ENCODE measurements at places on chromosomes 13 and 19.

- DNase-seq: no peak
Measured at GRCh38 chr13:73857106-73857505, 277.1 kb downstream of the KLF12 start.

- no peak for DNase-seq
Measured at GRCh38 chr19:3684817-3685410, 15.4 kb downstream of the PIP5K1C start.

DNA sequence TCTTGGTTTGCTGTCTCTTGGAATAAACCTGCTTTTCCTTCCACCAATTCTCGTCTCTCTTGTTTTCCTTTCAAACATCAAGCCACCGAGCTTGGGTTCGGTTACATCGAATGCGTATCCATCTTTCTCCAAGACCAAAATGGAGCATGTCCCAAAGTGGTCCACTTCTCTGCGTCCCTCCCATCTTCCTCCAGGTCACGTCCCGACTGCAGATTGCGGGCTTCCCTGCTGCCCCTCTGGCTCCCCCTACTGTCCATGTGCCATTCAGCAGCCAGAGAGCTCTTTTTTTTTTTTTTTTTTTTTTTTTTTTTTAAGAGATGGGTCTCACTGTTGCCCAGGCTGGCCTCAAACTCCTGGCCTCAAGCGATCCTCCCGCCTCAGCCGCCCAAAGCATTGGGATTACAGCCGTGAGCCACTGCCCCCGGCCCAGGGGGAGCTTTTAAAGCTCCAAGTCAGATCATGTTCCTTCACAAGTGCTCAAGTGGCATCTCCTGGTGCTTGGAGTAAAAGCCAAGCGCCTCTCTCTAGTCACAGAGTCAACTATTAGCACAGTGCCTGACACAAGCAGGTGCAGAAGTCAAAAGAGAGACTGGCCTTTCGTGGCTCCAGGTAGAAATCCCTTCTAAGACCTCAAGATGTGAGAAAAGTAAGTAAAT, 10.0 kb downstream of the COL5A3 start:
- peak; percentile 19 for DNase-seq

GRCh38 chr13:80312967-80313366, 28.0 kb downstream of the SPRY2 start:
- DNase-seq: no peak

DNA sequence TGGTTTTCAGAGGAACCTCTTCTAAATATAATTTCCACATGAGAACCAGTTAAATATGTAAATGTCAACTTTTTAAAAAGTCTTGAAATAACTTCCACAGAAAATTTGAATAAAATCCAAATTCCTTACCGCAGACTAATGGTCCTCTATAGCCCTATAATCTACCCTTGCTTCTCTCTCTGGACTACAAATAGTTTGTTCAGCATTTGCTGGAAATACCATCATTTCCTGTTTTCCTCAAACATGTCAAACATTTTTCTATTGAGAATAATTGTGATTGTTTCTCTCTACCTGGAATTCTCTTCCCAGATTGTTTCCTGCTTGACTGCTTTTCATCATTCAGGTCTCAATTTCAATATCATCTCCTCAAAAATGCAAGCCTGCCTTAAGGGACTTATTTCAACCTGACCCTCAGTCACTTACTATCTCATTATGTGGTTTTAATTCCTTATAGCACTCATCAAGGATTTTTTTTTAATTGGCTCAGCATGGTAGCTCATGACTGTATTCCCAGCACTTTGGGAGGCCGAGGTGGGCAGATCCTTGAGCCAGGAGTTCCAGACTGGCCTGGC, 898.9 kb upstream of the MIR17HG start:
- no peak for DNase-seq

- DNase-seq: no peak
Measured at GRCh38 chr19:40598918-40599307, 2.3 kb upstream of the LTBP4 start.

DNA sequence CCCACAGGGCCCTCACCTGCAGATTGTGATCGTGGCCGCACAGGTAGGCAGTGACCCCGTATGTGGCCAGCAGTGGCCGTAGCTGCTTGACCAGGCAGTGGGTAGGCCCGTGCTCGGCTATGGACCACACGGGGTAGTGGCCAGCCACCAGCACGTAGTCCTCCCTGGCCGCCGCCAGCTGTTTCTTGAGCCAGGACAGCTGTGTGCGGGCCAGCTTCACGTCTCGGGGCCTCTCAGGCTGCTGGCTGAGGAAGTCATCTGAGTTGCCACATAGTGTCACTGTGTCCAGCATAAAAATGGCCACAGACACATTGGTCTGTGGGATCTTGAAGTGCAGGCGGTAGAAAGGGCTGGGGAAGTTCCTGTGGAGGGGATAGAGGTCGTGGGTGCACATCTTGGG, 1.2 kb downstream of the ACP5 start:
- DNase-seq: no peak

- no peak for DNase-seq
Measured at GRCh38 chr13:26977541-26977940, 194.1 kb downstream of the USP12 start.

- no peak for DNase-seq
Measured at GRCh38 chr19:751501-752341, 809 bp downstream of the MISP start.

Measured in GM12864 (cell line).